ENCODE measurements at places on chromosomes 11 and 22. TPM values are rescaled to one million over a fixed set of nuclear protein-coding genes. Genes with fewer than 3 reads are reported as not detected.
A peak's percentile ranks its signal among the peaks of the same experiment; 100 is the strongest.

- DNase-seq = peak; percentile 19
Measured at GRCh38 chr22:37126882-37127281, 17.4 kb upstream of the TMPRSS6 start.

DNA sequence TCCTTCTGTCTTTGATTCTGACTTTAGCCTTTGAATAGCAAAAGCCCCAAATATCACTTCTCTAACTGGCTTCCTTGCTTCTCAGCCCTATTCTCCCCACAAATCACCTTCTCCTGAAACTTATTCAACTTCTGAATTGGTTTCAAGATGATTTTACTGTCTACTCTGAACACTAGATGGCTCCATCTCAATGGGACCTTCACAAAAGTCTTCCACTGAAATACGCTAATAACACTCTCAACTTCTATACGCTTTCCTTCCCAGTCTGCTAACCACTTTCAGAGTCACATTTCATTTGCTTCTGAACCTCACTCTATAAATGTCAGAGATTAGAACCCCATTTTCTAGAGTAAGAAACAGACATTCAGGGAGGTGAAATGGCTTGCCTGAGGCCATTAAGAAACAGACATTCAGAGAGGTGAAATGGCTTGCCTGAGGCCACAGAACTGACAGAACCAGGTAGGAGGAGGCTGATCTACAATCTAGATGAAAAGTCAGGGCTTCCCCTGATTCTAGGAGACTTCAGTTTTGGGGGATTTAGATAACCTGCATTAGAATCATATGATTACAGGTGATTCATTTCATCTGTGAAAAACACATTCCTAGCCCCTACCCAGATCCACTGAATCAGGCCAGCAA, 20.6 kb downstream of the MORC2 start:
- peak; percentile 78 for DNase-seq

- peak; percentile 83 for DNase-seq
Measured at GRCh38 chr22:23385678-23386631, 194.1 kb downstream of the IGLL1 start.

- DNase-seq = peak; percentile 47
Measured at GRCh38 chr11:110174645-110175310, 81.6 kb downstream of the ZC3H12C start.

DNA sequence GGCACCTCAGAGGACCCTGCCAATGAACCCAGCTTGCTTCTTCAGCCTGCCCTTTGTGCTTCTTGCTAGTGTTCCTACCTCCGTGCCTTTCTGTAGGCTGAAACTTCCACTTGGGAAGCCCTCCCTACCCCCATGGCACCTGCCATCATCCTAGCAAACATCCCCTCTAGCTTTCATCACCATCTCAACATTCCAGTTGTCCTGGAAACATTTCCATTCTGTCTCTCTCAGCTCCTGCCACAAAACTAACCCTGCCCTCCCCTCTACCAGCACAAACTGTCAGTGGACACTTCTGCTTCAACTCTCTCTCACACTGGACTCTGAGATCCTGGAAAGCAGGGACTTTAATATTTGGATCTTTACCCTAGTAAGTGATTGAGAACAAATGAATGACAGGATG, 525.8 kb upstream of the TENM4 start:
- no peak for DNase-seq

- DNase-seq = no peak
Measured at GRCh38 chr11:104781719-104782376, 116.4 kb downstream of the CASP12 start.

DNA sequence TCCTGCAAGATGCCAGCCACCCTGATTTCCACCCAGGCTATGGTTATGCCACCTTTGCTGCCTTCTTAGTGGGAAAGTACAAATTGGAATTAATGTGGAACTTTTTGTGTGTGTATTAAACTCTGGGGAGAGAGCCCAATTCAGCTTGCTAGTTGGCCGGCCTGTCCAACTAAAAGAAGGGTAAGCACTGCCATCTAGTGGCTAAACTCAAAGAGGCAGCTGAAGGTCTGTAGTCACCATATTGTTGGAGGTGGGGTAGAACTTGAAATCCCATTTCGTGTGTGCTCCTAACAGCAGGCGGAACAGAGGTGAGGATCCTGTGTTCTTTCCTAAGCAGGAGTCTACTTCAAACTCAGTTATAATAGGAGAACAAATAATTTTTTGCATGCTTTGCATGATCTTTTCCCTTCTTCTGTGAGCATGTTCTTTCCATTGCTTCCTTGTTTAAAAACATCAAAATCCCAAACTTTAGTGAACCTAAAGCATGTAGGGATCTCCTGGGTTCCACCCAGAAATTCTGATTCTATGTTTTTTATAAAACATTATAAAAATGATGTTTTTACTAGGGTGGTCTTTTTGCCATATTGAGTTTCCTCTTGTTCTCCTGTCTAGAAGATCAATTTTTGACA, 138.8 kb upstream of the SORL1-AS1 start:
- DNase-seq = peak; percentile 83

CCDC73 gene
- not detected for total RNA-seq

All from cardiac muscle cell (in vitro differentiated cells and primary cell).